Cardiac muscle cell (in vitro differentiated cells and primary cell): ENCODE measurements at places on chromosomes 4 and X. TPM values are rescaled to one million over a fixed set of nuclear protein-coding genes. Genes with fewer than 3 reads are reported as not detected.
A peak's percentile ranks its signal among the peaks of the same experiment; 100 is the strongest.

DNA sequence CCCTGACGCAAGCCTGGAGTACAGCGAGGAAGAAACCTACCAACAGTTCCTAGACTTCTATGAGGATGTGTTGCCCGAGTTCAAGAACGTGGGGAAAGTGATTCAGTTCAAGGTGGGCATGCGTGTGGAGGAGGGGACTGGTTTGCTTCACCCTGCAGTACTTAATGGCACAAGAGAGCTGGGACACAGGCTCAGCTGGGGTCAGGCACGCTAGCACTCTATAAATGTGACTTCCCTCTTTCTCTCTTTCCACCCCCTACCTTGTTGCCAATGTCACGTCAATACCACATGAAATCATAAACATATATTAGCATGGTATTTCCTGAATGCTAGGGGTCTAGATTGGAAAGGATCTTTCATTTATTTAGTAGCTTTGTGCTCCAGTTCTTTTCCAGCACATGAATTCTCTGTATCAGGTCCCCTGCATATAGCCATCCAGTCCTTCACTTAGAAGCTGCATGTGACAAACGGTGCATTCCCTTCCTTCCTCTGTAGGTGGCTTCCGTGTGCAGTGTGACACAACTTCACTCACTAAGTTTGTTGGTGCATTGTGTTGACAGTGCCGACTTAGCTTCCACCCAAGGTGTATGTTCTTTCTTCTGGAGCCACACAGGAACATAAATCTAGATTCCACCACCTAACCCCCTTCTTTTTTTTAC is 25.6 kb downstream of the ZRSR2 start:
- DNase-seq, result peak; percentile 28
- H3K4me3 ChIP-seq, result no peak overlapping the region
- peaks cover 6% of the 10 kb centered on the region for H3K36me3 ChIP-seq
- H3K4me1 ChIP-seq, result peaks cover 19% of the 10 kb centered on the region

- H3K27ac ChIP-seq, result no peak overlapping the region
- no peak overlapping the region for H3K4me3 ChIP-seq
Measured at GRCh38 chrX:12917753-12918152, 11.3 kb downstream of the TLR8 start.

Gene NAA15
- total RNA-seq, result 14.9 and 16.4 TPM in 2 replicates

Gene STBD1
- total RNA-seq, result 14.6 and 21.8 TPM in 2 replicates
